ENCODE measurements at places on chromosomes 2 and 18.

GRCh38 chr2:37923308-37924055 lies 1.6 kb upstream of the RMDN2 start:
- peak; percentile 32 for DNase-seq

DNA sequence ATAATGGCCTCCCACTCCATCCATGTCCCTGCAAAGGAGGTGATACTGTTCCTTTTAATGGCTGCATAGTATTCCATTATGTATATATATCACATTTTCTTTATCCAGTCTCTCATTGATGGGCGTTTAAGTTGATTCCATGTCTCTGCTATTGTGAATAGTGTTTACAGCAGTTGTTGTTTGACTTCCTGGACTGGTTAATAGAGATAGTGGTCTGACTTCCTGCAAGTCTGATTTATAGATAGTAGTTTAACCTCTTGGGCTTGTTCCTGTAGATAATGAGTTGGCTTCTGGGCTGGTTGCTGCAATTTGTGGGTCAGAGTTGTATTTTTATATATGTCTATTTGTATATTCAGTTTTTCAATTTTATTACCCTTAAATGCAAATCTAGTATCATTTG lies 145.4 kb downstream of the ARL6IP6 start:
- no peak for DNase-seq

GRCh38 chr2:78301166-78301789 lies 724.2 kb upstream of the REG3G start:
- no peak for DNase-seq

- DNase-seq, result no peak
These were observed 40.6 kb upstream of the MRPL19 start for GRCh38 chr2:75605770-75606529.

GRCh38 chr2:212237350-212238095 lies 301.1 kb downstream of the ERBB4 start:
- DNase-seq, result no peak

DNA sequence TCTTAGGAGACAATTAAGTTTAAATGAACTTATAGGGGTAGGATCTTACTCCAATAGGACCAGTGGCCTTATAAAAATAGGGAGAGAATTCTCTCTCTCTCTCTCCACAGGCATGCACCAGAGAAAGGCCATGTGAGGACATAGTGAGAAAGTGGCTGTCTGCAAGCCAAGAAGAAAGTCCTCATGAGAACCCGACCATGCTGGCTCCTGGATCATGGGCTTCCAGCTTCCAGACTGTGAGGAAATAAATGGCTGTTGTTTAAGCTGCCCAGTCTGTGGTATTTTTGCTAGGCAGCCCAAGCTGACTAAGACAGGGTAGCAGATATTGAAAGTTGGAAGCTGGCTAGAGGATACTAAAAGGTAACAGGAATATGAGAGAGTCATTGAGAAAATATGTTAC lies 454.0 kb downstream of the NBAS start:
- no peak for DNase-seq

- DNase-seq, result no peak
These were observed 8.6 kb upstream of the PCARE start for GRCh38 chr2:29082804-29083495.

DNA sequence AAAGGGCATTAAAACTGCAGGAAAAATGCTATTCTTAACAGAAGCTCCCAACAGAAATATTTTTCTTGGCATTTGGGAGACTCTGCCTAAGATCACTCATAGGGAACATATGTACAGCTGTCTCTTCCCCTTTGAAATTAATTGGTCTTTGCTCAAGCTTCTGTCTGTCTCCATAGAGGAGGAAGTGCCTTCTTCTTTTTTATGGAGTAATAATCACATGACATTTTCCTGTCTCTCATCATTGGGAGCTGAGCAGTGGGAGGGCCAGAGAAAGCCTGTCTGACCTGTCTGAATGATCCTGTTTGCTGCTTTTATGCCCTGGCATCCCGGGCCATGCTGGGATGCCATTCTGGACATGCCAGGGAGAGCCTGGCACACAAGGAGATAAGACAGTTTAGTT lies 145.6 kb downstream of the AQP4 start:
- no peak for DNase-seq

GRCh38 chr2:40361478-40361877 lies 90.4 kb downstream of the SLC8A1 start:
- no peak for DNase-seq

- no peak for DNase-seq
These were observed 79.1 kb downstream of the AP1S3 start for GRCh38 chr2:223758131-223758840.

GRCh38 chr2:223760838-223761502 lies 76.4 kb downstream of the AP1S3 start:
- peak; percentile 30 for DNase-seq

DNA sequence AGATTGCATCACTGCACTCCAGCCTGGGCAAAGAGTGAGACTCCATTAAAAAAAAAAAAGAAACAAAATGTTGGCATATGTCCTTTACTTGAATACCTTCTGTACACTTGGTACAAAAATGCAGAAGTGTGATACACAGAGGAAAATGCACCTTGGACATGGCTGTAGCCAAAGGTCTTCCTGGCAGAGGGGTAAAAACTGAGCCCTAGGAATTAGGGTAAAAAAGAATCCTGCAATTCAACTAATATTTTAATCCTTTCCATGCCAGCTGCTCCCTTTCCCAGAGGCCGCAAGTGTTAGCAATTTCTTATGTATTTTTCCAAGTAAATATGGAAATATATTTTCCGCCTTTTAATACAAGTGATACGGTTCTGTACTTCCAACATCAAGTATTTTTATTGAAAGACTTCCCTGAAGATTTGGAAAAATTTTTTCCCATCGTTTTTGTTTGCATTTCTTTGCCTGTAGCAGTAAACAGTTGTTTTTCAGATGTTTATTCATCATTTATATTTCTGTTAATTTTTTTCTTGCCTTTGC lies 26.2 kb downstream of the KCNJ13 start:
- no peak for DNase-seq

GRCh38 chr18:37460604-37461003 lies 105.0 kb downstream of the CELF4 start:
- DNase-seq, result no peak

GRCh38 chr2:112688086-112688880 lies 32.5 kb upstream of the NT5DC4 start:
- DNase-seq, result no peak

- no peak for DNase-seq
These were observed 171.0 kb downstream of the AFF3 start for GRCh38 chr2:99971326-99971900.
